SK-N-SH treated with all-trans-retinoic acid at 6 μM for 48 hours (cell line): ENCODE measurements at places on chromosomes 1 and 21.

- no peak for ATAC-seq
Measured at GRCh38 chr21:37742532-37742931, 173.7 kb downstream of the KCNJ6 start.

GRCh38 chr1:8232036-8232757 is 85.7 kb upstream of the SLC45A1 start:
- no peak; the same call in 2 of the 3 replicates for ATAC-seq

DNA sequence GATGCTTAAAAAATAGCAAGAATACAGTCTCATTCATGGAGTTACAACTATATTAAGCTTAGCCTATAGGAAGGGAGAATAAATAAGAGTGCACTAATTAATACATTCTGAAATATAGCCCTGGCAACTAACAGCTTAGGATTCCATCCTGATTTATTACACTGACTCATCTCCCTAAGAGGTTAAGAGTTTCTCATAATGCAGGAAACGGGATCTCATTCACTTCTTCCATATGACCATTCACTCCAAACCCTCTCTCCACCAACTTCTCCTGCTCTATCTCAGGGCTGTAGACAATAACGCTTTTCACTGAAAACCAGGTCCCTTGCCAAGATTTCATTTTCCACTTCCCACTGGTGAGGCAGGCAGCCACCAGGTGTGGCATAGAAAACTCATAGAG is 168.5 kb upstream of the PLD5 start:
- ATAC-seq, result no peak

DNA sequence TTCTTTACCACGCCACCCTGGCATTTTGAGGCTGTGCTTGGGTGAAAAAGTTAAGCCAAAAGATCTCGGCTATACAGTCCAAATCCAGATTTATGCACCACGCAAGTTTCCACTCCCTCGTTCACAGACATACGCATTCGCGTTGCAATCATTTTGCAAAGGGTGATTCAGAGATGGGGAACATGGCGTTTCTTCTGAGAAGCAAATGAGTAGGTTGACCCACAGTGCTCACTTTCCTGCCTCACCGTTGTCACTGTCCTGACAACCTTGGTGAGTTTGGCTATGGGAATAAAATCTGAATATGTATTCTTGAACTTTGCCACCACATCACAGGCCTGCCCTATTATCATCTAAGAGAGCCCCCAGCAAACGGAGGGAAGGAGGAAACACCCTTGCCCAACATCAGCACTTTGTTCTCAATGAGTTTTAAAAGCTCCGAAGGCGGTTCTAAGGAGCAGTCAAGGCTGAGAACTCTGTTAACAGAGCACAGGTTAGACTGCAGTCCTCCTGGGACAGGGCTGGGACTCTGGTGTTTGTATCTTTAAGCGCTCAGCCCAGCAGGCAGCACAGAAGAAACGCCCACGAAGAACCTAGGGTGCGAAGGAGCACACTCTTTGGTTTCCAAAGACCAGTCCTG is 86.4 kb downstream of the RUNX1 start:
- no peak for ATAC-seq

GRCh38 chr1:215001419-215002021 is 81.0 kb upstream of the KCNK2 start:
- no peak for ATAC-seq

DNA sequence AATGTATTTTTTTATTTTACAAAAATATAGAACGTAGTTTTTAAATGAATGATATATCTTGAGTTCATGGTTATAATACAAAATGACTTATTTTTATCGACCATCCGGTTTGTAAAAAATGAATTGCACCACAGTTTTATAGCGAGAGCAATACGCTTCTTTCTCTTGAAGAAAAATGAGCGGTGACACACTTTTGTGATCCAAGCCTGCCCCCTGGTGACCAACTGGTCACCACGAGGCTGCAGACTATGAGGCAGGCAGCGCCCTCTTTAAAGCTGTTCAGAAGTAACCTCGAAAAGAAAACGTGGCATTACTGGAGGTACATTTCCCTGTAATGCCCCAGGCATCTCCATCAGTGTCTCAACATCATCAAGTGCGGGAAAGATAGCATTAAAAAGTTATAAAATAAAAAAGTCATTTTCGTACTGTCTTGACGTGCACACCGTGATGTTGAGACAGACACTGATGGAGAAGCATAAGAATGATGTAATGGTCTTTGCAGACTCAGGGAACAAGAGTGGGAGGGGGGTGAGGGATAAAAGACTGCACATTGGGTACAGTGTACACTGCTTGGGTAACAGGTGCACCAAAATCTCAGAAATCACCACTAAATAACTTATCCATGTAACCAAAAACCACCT is 734.2 kb upstream of the ADAMTS5 start:
- ATAC-seq, result peak; percentile 96

DNA sequence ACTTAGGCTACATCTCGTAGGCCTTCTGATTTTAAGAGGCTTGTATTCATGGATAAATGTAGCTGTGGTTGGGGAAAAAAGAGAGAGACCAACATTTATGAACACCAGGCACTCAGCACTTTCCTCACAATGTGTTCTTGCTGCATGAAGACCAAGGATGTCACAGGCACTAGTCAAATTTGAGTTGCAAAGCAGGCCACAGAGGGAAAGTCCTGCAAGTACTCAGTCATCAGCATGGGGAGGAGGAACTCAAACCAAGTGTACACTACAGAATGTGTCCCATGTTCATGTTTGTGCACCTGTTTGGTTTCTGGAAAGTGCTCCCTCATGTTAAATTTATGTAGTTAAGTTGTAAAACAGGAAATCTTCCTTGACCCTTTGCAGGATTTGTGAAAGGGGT is 8.7 kb upstream of the MAP3K7CL start:
- ATAC-seq, result no peak

- ATAC-seq, result no peak
Measured at GRCh38 chr1:93468662-93469061, 20.7 kb downstream of the FNBP1L start.

- peak; percentile 79 for ATAC-seq
Measured at GRCh38 chr1:32716312-32717148, 14.0 kb upstream of the SYNC start.

DNA sequence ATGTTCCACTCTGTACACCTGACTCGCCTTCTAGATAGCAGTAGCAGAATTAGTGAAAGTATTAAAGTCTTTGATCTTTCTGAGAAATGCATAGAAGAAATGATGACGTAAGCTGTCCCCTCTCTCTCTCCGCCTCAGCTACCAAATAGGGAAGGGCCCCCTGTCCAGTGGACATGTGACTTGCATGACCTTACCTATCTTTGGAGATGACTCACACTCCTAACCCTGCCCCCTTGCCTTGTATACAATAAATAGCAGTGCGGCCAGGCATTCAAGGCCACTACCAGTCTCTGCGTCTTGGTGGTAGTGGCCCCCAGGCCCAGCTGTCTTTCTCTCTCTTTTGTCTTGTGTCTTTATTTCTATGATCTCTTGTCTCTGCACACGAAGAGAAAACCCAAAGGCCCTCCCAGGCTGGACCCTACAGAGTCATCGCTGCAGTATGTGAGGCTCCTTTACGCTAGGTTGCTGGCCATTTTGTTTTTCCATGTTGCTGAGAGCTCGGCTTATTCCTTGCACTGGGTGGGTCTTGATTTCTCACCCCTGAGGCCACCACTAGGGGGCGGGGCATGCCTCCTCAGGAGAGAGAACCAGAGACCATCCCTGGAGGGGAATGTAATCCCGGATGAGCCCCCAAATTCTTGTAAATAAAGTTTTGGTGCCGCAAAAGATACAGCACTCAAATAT is 16.0 kb upstream of the ZBTB8B start:
- ATAC-seq, result no peak

DNA sequence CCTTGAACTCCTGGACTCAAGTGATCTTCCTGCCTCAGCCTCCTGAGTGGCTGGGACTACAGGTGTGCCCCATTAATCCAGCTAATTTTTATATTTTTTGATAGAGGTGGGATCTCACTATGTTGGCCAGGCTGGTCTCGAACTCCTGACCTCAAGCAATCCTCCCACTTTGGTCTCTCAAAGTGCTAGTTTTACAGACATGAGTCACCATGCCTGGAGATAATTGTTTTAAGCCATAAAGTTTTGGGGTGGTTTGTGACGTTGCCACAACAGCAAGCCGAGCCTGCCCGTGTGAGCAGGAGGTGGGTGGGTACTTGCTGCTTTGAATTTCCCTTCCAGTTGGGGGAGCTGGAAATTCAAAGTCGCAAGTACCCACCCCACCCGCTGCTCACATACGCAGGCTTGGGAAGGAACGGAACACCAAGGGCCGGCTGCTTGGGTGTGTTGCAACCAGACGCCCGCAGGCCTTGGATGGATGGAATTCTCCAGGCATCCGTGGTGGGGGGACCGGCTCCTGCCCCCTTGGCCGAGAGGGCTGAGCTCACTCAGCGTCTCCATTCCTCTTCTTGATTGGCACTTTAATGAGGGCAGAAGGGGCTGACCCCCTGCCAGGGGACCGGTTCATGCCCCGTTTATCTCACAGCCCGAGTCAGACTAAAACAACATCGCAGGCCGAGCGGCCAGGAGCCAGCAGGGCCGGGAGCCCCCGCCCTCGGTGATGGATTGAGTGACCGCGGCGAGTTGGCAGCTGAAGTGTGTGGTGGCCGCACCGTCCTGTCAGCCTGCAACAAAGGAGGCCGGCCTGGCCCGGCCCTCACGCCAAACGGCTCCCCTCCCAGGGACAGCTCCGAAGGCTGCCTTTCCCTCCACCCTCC is 78.1 kb downstream of the DHRS3 start:
- no peak for ATAC-seq

DNA sequence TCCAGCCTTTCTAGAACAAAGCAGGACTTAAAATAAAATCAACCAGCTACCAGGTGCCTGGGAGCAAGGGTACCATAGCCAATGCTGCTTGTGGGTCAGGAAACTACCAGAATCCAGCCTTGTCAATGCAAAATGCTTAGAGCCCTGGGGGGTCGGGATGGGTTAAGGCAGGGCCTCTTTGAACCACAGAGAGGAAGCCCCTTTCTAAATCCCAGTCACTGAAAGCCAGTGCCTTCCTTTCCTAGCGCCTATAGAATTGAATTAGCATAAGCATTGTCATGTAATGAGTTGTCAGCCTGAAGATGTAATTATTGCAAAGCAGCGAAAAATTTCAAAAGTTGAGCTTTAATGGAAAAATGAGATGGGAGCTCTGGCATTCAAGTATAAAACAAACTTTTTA is 176.6 kb upstream of the DAB1 start:
- no peak for ATAC-seq

- ATAC-seq, result no peak
Measured at GRCh38 chr1:93677729-93678128, 3.9 kb downstream of the BCAR3 start.

GRCh38 chr1:1170215-1171091 is 3.2 kb upstream of the TTLL10 start:
- no peak for ATAC-seq

DNA sequence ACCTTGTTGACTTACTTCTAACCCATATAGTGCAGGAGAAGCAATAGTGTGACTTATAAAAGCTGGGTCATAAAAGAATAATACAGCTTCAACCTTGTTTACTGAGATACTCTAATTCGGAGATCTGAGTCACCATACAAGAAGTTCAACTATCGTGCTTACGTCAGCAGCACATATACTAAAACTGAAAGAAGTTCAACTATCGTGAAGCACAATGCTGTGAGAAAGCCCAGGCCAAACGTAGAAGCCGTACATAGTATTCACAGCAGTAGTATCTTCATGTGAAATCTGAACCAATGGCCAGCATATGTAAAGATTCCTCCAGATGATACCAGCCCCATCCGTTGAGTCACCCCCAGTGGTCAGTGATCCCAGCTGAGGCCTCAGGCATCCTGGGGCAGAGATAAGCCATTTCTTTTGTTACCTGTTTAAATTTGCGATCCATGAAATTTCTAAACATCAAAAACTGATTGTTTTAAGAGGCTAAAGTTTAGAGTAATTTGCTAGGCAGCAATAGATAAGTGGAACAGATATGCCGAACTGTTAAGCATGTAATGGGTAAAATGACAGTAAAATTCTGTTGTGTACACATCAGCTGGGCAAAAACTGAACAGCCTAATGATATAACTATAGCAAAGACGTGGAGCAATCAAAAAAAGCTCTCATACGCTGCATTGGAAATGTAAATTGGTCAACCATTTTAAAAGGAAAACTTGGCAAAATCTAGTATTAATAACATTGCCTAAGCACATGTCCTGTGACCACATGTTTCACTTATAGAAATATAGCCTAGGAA is 53.9 kb upstream of the SAMD13 start:
- ATAC-seq, result peak; percentile 77

DNA sequence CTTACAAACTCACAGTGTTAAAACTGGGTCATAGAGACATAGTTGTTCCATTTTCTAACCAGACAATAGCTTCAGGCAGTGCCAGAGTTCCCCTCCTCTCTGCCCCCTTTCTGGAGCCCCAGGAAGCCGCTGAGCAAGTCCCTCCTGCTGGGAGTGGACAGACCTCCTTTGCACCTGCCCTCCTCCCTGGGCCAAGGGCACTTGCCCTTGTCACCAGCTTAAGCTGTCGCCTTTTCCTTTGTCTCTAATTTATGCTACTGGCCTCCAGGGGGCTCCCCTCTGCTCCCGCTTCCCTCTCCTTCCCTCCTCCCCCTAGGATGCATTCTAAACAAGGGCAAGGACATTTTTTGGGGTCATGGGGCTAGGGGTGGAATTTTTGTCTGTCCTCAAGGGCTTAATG is 182.4 kb downstream of the MIS18A start:
- peak; percentile 61; the same call in 1 of the 3 replicates for ATAC-seq

DNA sequence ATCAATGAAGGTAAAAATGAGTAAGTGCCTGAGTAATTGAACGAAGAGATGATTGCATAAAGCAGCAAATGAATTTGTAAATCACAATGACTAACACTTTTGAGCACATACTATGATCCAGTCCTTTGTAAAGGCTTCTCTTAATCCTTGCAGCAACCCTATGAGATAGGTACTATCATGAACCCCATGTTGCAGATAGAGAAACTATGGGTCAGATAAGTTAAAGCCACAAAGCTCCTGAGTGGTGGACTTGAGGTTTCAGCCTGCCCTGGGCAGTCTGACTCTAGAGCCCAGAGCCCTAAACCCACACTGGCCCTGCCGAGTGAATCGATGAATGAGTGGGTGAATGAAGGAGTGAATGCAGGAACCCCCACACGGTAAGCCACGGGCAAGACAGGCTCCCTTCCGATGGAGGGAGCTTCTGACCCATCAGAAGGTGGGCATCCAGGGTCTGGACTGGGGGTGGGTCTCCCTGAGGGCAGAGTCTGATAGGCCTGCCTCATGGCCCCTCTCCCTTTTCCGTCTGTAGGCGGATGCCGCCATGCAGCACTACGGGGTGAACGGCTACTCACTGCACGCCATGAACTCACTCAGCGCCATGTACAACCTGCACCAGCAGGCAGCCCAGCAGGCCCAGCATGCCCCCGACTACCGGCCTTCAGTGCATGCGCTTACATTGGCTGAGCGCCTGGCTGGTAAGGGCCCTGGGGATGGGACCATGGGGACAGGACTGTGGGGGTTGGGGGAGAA is 17.0 kb downstream of the DMBX1 start:
- ATAC-seq, result no peak

GRCh38 chr1:84299536-84300170 is 1.9 kb upstream of the SAMD13 start:
- ATAC-seq, result no peak

DNA sequence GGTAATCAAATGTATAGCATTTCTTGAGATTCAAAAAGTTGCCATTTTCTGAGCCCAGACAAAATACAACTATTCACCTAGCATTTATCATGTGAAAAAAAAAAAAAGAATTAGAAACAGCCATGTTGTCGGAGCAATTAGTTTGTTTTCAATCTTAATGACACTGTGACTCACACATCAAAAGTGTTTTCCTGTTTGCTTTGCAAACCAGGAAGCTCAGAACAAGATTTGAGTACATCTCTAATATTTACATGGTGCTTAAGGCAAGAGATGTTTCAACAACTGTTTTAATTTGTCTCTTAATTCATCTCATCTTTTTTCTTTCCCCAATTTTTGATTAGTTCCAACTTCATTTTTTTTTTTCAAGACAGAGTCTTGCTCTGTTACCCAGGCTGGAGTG is 62.5 kb upstream of the CAPZB start:
- no peak for ATAC-seq
